Common myeloid progenitor, CD34-positive (primary cell): ENCODE measurements at places on chromosomes 5 and 9.
A peak's percentile ranks its signal among the peaks of the same experiment; 100 is the strongest.

DNA sequence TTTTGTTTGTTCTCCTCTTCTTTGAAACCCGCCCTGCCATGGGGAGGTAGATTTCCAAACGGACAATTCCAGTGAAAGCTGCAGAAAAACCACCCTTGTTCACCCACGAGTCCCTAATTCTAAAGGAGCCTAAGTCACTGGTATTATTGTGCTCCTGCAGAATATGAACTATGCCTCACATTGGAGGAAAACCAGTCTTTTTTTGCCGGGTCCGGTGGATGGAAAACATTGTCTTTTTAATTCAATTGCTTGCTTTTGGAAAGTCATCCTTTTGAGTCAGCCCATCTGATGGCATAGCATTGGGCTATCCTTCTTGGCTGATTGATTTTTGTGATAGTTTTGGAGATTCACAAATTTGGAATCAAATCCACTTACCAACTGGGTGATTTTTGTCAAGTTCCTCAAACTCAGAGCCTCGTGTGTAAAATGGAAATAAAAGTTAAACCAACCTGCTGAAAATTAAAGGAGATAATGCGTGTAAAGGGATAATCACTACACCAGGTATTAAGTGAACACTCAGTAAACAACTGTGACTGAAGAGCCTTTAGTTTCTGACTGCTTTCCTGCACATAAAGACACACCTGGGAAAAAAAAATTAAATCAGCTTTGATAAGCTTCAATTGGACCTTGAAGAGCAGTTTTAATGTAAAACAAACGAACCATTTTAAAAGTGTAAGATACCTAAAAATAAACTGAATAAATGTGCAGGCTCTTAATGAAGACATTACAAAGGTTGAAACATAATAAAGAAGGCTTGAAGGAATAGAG, 780 bp upstream of the CCNJL start:
- peak; percentile 16 for DNase-seq

DNA sequence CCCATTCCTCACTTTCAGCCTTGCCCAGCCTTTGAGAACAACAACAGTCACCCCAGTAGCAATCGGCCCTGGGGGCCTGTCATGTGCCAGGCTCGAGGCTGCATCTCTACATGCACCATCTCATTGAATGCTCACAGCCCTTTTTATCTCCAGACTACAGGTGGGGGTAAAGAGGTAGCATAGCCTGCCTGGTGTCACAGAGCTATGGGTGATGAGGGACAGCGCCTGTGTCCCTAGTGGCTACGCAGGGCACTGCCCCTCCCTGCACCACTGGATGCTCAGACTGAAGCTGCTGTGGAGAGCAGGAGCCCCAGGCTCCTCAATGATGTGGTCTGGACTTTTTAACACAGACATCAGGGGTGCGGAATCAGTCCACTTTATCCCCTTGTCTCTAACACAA, 2.8 kb downstream of the CAMK2A start:
- DNase-seq = peak; percentile 44

DNA sequence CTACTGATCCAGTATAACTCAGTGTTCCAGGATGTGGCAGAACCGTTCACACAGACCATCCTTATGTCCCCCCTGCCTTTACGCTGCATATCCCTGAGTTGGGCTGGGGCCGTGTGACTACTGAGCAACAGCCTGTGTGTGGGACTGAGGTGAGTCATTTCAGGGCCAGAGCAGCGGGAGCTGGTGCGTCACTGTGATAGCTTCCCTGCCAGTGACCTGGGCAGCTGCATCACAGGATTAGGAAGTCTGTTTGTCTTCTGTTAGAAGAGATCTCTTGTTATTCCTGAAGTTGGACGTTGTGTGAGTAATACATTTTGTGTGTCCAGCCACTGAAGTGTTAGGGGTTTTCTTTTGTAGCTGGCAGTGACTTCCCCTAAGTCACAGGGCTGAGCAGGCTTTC, 35.6 kb downstream of the TPPP start:
- DNase-seq = no peak

- no peak for DNase-seq
These were observed 1368.6 kb upstream of the C9orf72 start for GRCh38 chr9:28941856-28942255.

GRCh38 chr5:107112216-107112615, 558.5 kb downstream of the EFNA5 start:
- no peak for DNase-seq

DNA sequence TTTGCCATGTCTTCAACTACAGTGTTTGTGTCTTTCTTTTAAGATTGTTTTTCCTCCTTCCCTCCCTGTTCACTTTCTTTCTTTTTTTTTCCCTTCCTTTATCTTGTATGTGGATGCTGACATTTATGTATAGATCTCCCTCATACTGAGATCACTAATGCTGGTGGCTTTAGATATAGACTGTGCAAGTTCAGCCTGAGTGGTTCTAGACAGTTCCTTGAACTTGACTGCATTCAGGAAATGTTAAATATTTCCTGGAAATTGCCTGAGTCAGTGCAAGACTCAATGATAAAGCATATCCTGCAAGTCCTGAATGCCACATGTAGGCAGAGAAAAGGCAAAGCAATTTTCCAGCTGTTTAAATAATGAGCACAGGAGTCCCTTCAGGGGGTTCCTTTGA, 182.5 kb upstream of the NR3C1 start:
- DNase-seq = no peak

- DNase-seq = no peak
These were observed 43.2 kb upstream of the NR3C1 start for GRCh38 chr5:143446535-143447226.

GRCh38 chr5:34589832-34590231, 66.3 kb upstream of the RAI14 start:
- DNase-seq = no peak

- no peak for DNase-seq
These were observed 5.6 kb downstream of the KLHL3 start for GRCh38 chr5:137730336-137730735.

DNA sequence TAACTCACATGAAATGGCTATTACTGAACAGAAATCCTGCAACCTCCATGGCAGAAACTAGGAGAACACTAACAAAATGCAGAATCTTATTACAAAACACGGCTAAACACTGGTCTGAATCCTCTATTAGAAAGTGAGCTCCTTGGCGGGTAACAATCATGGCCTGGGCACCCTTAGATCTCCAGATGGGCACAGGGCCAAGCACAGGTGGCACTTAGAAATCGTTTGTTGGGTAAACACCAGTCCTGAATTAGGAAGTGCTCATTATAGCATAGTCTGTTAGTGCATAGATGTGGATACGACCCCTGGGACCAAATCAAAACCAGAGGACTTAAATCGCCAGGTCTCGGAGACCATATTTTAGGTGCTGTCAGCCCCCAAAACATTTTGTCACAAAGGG, 14.4 kb downstream of the VDAC1 start:
- no peak for DNase-seq

GRCh38 chr9:21904371-21904770, 89.8 kb downstream of the CDKN2A start:
- DNase-seq = no peak

GRCh38 chr5:97037819-97038218, 101.9 kb downstream of the LNPEP start:
- no peak for DNase-seq

DNA sequence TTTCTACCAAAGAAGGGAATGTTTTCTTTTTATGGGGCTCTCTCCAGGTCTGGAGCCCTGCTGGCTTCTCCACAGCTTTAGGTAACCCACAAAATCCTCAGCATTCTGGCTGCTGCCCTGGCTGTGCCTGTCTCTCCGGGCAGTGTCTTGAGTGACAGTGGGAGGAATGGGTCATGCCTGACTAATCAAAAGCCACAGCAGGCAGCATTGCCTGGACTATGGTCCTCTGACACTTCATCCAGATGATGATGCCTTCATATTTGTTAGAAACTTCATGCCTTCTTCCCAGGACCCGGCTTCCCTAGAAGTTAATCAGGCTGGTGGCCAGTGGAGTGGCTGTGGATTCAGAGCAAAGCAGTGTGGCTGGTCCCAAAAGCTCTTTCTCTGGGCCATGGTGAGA, 32.2 kb upstream of the TGFBI start:
- DNase-seq = no peak

GRCh38 chr5:138610918-138611677, 35.9 kb upstream of the HSPA9 start:
- peak; percentile 64 for DNase-seq

DNA sequence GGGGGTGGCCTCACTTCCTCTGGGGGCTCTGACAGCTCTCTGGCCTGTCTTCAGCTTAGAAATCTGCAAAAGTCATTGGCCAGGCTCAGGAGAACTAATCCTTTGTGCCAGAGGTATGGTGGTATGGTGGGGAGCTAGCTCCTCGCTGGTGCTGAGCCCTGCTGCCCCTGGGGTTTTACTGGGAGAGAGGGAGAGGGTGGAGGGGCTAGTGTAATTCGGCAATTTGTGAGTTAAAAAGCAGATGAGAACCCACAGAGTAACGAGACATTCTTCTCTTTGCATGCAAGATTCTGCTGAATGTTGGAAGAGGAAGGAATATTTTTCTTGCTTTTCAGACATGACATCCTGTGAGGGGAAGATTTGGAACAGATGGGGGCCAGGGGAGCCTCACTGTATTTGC, 65.5 kb upstream of the SPRY4 start:
- DNase-seq = no peak

- DNase-seq = no peak
These were observed 142.0 kb upstream of the CHD1 start for GRCh38 chr5:99070822-99071221.

DNA sequence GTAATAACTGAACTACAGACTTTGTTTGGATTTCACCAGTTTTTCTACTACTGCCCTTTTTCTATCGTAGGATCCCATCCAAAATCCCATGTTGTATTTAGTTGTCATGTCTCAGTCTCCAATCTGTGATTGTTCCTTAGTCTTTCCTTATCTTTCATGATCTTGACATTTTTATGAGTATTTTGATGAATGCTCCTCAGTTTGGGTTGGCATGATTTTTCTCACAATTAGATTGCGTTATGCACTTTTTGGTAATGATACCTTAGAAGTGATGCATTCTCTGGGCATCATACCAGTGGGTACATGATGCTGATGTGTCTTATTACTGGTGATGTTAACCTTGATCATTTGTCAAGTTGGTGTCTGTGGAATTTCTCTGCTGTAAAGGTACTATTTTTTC, 5.7 kb downstream of the SLC22A4 start:
- no peak for DNase-seq

DNA sequence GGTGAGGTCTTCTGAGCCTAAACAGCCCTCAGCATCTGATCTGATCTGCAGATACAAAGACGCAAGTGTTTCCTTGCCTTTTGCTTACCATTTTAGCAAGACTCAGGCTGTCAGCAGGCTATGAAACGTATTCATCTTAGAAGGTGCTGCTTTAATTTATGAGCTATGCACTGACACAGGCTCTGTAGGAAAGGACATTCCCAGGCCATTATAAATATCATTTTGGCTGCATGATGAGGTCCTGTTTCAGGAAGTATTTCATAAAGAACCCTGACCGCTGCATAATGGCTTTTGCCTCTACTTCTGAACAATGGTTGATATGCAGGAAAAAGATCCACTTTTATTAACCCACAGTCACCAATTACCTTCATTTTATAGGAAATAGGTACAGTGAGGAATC, 98.4 kb upstream of the CAST start:
- DNase-seq = no peak

GRCh38 chr9:22446950-22447617, 460 bp downstream of the DMRTA1 start:
- DNase-seq = peak; percentile 78

- DNase-seq = no peak
These were observed 91.9 kb downstream of the MARCHF3 start for GRCh38 chr5:126938466-126938865.

GRCh38 chr5:10634562-10634961, 70.7 kb downstream of the ANKRD33B start:
- DNase-seq = no peak

- DNase-seq = no peak
These were observed 8.1 kb downstream of the PRDM12 start for GRCh38 chr9:130672466-130672865.

DNA sequence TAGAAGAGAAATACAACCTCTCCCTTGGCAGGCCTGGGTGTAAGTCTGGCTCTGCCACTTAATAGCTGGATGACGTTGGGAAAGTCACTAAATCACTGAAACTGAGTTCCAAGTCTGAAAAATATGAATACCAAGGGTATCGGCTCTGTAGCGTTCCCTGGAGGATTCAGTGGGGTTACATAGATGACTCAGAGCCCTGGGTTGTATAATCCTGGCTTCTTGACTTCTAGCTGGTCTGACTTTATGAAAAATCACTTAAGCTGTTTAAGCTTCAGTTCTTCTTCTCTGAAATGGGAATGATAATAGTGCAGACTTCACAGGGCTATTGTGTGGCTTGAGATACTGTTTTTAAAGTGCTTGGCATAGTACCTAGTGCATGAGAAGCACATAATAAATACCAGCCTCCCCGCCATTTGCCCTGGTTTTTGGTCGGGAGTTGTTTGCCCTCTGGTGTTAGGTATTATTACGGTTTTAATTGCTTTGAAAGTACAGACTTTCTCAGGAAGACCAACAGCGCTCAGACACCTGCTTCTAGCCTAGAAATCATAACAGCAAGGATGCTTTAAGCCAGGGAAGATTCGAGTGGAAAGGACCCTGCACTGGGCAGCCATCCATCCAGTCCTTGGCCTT, 43.0 kb downstream of the CYFIP2 start:
- DNase-seq = no peak

DNA sequence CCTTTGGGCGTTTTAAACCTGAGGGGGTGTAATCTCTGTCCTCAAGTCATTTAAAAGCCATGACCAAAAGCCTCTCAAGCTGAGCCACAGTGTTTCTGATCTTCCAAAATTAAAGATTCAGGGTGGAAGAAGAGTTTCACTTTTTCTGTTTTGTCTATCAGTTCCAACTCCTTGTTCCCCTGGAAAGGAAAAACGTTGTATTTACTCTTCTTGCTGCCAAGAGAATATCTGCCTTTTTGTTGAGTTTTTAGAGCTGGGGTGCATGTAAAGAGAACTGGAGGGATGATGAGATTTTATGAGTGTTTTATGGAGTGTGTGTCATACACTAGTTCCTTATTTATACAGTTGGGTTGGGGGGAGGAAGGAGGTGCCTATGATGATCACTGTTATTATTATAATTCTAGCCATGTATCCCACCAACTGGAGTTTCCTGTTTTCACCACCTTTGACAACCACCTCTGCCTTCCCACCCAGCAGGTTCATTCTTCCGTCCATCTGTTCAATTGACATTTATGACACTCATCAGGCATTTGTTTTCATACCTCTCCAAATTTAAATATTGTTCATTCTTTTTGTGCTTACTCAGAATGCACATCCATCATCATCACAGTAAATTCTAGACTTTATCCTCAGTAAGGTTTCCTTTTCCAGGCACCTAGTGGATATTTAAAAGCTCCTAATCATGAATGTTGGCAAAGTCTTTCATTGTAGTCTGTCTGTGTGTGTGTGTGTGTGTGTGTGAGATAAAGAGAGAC, 97.9 kb upstream of the MPDZ start:
- DNase-seq = no peak
